HS-5 (cell line): ENCODE measurements at places on chromosomes 7 and 10.
A peak's percentile ranks its signal among the peaks of the same experiment; 100 is the strongest.

DNA sequence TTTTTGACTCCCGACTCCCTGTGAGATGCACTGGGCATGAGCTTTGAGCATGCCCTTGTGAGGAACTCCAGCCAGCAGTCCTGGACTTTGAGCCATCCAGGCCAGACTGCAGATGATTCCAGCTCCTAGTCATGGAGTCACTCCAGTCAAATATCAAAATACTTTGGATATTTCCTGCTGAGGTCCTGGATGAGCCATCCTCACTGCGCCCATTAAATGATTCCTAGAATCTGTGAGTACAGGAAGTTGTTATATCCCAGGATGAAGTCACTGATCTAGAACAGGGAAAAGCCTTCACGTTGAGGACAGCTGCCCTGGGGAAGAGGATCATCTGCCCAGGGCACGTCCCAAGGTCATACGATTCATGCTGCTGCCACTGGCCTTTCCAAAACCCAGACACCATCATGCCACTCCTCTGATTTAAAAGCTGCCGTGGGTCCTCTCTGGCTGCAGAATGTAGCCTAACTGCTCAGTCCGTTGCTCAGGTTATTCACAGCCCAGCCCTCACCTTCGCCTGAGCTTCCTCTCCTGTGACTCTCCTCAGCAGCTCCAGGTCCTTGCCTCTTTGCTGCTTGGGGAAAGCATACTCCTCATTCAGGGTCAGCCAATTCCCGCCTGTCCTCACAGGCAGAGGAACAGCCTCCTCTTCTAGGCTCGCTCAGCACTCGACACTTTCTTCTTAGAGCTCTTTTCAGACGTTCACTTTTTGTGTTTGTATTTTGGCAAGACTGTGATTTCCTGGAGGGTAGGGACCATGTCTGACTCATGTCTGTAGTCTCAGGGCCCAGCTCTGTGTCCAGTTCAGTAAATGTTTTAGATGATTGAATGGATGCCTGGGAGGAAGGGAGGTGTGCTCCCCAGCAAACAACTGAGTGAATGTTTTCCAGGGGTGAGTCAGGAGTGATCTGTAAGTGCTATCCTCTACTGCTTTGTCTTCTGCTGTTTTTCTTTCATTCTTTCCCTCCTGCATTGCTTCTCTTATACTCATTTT is 157.8 kb downstream of the SNX10 start:
- peak; percentile 22 for DNase-seq

DNA sequence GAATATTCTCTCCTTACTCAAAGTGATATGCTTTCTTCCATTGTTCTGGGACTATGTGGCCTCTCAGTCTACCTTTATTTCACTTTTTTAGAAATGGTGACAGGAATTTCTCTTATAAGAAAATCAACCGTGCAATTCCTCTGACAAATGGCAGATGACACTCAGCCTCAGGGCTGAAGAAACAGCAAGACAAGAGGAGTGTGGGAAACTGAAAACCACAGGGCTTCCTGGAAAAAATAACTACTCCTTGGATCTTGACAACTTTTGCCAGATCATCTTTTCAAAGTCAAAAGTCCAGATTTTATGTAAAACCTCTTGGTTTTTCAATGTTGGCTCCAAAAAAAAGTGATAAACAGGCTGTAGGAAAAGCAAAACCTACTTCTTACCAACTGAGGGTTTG is 121.5 kb downstream of the TYW1B start:
- DNase-seq, result no peak

- no peak for DNase-seq
Observed at GRCh38 chr10:43960981-43961380, 312.3 kb upstream of the ZNF32 start.

GRCh38 chr7:98719396-98719795 is 102.3 kb downstream of the NPTX2 start:
- DNase-seq, result no peak

DNA sequence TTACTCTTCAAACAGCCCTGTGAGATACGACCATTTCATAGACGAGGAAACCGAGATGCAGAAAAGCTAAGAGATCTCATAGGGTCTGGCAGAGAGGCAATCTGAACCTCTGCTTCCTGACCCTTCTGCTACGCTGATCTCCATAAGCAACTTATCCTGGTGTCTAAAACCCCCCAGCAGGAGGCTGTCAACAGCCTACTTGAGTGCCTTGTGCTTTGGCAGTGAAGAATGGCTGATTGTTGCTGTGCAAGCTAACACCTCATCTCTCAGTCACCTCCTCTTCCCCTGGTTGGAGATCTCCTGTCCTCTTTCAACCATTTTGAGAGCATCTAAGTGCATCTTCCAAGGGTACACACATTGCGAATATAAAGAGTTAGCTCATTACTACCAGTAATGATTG is 86.2 kb downstream of the AOAH start:
- no peak for DNase-seq

GRCh38 chr10:91194497-91195179 is 25.8 kb upstream of the PCGF5 start:
- DNase-seq, result peak; percentile 56

GRCh38 chr10:120971671-120972070 is 120.5 kb downstream of the WDR11 start:
- no peak for DNase-seq

GRCh38 chr10:119374236-119374635 is 166.9 kb downstream of the GRK5 start:
- DNase-seq, result no peak

- DNase-seq, result no peak
Observed at GRCh38 chr7:71388181-71388580, 256.2 kb downstream of the GALNT17 start.

GRCh38 chr7:31934551-31934950 is 135.7 kb downstream of the PDE1C start:
- no peak for DNase-seq

GRCh38 chr10:119243488-119243887 is 36.1 kb downstream of the GRK5 start:
- no peak for DNase-seq

GRCh38 chr7:152893801-152894294 is 134.3 kb downstream of the ACTR3B start:
- no peak for DNase-seq

GRCh38 chr10:44714451-44714850 is 196.7 kb upstream of the TMEM72 start:
- DNase-seq, result no peak

DNA sequence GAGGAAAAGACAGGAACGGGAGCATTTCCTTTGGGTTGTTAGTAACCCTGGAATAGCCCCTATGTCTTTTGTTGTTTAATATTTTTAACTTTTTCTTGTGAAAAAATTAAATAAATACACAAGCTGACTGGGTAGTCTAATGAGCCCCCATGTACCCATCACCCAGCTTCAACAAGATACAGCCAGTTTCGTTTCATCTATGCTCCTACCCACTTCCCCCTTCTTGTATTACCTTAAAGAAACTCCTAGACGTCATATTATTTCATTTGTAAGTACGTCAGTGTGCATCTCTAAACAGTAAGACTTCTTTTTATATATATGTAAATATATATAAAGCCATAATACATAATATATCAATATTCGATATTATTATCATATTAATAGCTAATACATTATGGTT is 42.8 kb upstream of the NUB1 start:
- DNase-seq, result no peak

GRCh38 chr10:77513781-77514331 is 123.8 kb downstream of the KCNMA1 start:
- peak; percentile 72 for DNase-seq
